ENCODE measurements at places on chromosomes 7 and 10.

- no peak for DNase-seq
These were observed 26.9 kb downstream of the MYPN start for GRCh38 chr10:68135922-68136792.

- DNase-seq = no peak
These were observed 23.2 kb downstream of the CALCR start for GRCh38 chr7:93551063-93551895.

- no peak for DNase-seq
These were observed 104.7 kb downstream of the COL13A1 start for GRCh38 chr10:69906425-69906824.

DNA sequence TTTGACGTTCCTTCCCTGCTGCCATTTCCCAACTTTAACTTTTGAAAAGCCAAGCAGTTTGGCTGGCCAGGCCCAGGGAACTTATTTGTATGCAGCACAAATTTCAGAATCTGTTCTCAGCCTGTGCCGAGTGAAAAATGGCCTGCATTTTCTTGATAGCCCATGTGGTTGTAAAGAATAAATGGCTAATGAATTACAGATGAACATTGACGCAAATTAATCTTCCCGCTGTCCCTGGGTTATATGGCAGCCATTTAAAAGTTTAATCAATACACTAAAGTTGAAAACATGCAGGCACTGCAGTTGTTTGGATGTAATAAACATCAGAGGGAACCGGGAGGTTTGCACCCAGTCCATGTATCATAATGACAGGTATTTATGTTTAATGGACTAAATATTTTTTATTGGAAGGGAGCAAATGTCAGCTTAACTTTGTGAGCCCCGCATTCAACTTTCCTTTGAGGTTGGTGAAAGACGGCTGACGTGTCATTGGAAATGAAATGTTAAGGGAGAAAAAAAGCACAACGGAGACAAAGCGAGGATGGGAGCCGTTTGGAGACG is 1092.4 kb downstream of the LRMDA start:
- DNase-seq = no peak

DNA sequence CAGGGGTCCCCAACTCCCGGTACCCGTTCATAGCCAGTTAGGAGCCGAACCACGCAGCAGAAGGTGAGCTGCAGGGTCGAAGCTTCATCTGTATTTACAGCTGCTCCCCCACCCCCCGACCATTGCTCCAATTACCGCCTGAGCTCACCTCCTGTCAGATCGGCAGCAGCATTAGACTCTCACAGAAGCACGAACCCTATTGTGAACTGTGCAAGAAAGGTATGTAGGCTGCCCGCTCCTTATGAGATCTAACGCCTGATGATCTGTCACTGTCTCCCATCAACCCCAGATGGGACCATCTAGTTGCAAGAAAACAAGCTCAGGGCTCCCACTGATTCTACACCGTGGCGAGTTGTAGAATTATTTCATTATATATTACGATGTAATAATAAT is 14.6 kb upstream of the AZGP1 start:
- DNase-seq = no peak

GRCh38 chr7:139702313-139702731 is 75.5 kb downstream of the HIPK2 start:
- DNase-seq = no peak

GRCh38 chr7:117962366-117962994 is 89.2 kb upstream of the CTTNBP2 start:
- DNase-seq = no peak

GRCh38 chr7:18400726-18401125 is 94.8 kb upstream of the HDAC9 start:
- no peak for DNase-seq

- no peak for DNase-seq
These were observed 771 bp downstream of the PHYHIPL start for GRCh38 chr10:59177031-59177797.

DNA sequence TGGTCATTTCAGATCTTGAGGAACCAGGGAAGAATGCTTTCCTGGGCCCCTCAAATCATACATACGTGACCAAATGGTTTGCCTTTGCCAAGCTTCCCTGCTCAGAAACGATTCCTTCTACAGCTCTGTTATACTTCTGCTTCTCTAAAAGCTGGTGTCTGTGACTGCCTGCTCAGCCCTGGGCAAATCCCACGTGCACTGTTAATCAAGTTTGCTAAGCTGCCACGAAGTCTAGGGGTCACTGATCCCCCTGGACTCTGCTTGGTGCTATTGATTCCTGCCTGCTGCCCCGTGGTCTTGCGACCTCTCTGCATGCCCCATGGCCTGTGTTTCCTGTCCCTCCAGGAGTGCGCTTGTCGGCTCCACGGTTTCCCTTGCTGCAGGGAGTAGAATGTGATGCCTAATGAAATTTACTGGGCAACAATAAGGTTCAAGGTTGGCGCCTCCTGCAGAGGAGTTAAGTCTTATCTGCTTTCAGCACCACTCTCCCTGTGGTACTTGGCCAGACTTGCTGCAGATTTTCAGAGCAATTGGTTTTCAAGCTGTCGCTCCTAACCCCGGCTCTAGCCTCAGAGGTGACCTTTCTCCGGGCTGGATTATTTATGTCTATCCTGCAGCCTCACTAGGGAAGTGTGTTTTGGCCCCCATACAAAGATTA is 201.6 kb upstream of the FZD8 start:
- no peak for DNase-seq

GRCh38 chr7:104328970-104329825 is 795 bp downstream of the LHFPL3 start:
- no peak for DNase-seq

DNA sequence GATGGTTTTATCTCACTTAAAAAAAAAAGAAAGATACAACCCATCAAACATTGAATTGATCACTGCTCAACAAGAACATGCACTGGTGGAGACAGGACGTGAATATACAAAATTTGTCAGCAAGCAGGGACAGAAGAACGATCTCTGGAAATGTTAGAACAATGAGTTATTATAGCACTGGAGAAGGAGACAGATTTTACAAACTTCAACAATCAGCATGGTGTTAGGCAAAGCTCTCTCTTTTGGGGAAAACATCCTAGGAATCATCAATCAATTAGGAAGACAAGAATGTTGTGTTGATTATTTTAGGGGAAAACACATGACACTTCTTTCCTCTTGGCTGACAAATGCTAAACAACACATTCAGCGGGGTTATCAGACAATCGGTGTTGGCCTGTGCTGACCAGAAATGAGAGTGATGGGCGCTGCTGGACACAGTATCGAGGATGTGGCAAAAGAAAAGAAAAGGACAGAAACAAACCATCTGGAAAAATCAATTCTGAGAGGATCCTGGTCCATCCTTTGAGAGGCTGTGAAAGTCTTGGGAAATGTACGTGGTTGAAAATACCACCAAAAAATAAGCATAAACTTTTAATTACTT is 103.9 kb downstream of the RAPGEF5 start:
- no peak for DNase-seq

DNA sequence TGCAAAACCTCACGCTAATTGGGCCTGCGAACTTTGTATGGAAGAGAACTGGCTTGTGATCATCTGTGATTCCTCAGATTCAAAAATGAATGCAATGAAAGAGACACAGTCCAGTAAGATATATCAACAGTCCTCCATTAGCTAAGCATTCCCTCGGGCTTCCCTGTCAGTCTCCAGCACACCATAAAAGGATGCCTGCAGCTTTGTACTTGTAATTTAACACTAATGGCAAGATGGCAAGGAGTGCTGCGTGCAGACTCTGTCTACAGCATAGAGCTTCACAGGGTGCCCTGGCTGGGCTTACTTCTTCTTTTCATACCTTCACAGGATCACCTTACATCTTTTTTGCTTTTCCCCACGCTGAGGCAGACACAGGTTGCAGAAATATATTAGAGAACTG is 200.0 kb downstream of the GFRA1 start:
- DNase-seq = no peak

DNA sequence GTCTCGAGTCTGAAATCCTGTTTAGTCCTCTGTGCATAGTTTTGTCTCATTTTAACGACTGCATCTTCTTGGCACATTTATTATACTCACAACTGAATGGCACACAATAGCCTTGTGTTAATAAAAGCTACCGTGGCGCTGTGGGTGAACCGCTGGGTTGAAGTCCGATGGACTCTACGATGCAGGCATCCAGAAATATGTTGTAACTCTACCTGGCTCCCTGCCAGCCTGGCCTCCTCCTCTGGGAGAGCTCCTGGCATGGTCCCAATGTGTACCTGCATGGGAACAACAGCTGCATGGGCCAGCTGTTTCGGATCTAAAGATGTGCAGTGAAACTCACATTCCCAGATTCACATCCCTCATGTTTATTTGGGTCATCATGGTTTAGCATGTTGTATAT is 3.7 kb upstream of the DPYSL4 start:
- DNase-seq = no peak

DNA sequence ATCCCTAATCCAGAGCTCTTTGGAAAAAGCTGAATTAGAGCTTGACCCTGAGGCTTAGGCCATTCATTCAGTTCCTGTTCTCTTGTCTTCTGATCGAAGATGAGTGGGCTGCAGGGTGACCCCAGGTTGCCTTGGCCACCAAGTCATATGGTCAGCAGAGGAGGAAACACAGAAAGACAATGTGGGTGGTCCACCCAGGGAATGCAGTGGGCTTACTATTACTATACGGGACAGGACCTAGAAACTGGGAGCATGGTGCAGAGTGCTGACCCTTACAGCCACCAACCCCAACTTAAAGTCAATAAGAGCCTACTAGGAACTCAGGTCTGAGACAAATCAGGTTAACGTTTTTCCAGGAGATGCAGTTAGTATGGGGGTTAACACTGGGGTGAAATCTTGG is 200.5 kb downstream of the HERPUD2 start:
- DNase-seq = no peak

DNA sequence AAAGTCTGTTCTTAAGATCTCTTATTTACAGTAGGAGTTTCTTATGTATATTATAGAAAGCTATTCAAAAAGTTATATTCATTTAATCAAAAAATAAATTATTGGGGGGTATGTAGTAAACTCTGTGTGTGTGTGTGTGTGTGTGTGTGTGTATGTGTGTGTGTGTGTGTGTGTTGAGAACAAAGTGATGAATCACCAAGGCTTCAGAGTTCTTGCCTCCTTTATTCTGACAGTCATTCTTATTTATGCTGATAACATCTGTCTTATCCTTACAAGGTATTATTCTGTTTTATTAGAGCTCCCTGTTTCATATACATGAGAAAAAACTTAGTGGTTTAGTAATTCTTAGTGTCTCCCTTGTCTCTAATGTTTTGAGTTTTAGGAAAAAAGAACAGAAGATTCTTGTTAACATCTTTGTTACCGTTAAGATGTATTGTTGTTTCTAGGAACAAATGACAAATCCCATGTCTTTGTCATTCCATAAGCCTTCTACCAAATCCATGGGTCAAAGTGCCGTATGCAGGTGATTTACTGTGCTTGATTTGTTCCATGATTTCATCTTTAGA is 424.0 kb downstream of the EXOC4 start:
- DNase-seq = no peak

DNA sequence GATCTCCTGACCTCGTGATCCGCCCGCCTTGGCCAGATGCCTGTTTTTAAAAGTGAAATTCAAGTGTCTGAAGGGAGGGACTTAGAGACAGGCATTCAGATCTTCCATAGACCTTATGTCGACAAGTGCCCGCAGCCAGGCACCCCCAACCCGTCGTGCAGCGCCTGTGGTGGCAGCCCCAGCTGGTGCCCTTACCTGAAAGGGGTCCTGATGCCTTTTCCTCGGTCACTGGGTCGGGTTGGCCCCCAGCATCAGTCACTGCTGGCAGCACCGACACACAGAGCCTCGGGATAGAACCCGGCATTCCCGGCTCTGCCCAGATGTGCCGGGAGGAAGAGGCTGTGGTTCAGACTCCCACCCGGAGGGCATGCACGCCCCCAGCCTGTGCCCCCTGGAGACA is 23.3 kb downstream of the LRRC27 start:
- DNase-seq = no peak

DNA sequence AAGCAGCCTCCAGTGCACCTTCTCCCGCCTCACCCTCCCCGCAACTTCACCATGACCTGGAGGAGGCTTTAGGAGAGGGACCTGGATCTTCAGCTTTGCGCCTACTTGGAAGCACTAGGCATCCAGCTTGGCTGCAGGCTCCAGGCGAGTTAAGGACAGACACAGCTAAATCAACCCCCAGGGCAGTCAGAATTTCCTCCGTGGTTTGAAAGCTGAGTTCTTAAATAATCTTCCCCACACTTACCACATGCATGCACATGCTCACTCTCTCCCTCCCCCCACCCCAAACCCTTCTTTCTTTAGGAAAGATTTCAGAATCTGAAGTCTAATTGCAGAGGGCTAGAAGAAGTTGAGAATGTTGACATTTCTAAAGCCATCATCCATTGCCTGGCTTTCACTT is 36.7 kb upstream of the LRRC4 start:
- DNase-seq = no peak

- DNase-seq = no peak
These were observed 400.5 kb upstream of the GRM3 start for GRCh38 chr7:86243171-86243570.

DNA sequence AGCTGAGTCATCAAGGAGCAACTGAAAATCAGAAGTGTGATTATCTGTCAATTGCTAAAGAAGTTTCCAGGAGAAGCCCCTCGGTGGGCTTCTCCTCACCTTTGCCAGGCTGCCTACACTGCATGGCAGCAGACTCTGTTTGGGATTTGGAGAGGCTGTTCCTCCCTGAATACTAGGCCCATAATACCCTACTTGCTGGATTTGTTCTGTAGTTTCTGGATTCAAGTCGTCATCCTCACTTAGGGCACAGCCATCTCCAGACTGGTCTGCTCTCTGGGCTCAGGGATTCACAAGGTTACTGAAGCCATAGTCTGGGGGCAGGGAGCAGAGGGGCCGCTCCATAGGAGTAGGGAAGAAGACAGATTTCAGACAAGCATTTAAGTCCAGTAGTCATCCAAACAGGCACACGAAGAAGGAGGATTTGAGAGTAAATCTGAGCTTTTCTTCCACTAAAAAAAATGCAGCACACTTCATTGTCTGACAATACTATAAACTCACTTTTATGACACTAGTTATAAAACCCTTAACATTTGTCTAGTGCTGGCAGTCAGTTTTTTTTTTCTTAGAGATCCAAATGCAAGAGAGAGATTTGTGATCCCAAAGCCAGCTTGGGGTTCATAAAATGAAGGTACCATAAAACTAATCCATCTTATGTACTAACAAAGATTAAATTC is 723.3 kb downstream of the GRID1 start:
- no peak for DNase-seq

GRCh38 chr10:10294184-10294880 is 723.3 kb upstream of the CELF2 start:
- no peak for DNase-seq

- DNase-seq = no peak
These were observed 293.9 kb downstream of the CCDC3 start for GRCh38 chr10:12707461-12708185.

- DNase-seq = no peak
These were observed 22.2 kb upstream of the PAX2 start for GRCh38 chr10:100723180-100723579.
